ENCODE measurements at places on chromosomes 12 and 14.

DNA sequence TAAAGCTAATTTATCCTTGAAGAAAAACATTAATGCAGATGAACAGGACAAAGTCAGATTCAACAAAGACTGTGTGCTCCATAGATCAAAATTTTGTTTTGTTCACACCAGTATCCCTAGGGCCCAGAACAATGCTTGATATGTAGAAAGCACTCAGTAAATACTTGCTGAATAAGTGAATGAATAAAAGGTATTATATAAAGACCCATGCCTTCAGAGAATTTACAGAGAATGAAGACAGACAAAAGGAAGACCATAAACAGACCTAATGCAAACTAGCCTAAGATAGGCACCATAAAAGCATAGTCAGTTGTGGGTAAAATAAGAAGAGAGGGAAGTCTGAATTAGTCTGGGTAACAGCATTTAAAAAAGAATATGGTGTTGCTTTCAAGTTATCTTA, 47.3 kb upstream of the TMCC3 start:
- no peak for DNase-seq

DNA sequence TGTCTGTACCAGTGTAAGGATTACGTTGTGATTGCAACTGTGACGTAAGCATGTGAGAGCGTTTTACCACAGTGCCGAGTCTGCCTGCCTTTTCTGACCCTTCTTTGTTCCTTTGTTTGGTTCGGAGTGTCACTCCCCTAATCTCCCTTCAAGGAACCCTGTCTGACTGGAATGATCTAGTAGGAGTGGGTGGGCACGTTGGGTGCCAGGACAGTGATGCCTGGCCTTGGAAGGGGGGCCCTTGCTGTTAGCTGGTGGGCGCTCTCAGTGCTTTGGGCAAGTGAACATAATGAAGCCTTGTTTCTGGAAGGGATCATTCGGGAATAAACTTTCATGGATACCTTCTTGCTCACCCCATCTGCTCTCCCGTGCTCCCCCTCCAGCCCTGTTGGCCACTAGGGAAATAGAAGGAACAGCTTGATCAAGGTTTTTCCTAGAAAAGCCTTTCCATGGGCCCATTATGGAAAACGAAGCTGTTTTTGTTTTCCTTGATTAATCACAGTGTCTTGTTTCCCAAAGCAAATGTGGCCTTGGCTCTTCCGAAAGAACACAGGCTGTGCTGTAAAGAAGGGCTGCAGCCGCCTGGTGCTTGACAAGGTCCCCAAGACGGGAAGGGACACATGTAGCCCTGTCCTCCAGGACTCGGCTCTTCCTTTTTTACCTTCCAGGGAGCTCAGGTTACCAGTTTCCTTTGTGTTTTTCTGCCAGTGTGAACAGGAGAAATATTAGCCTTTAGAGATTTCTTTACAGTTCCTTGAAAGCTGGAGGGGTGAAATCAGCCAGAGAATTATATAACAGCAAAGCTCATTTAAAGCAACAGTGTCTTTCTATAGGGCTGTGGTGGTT, 215.5 kb downstream of the CRADD start:
- DNase-seq, result no peak

GRCh38 chr14:95896498-95897135, 20.0 kb downstream of the TUNAR start:
- no peak for DNase-seq

DNA sequence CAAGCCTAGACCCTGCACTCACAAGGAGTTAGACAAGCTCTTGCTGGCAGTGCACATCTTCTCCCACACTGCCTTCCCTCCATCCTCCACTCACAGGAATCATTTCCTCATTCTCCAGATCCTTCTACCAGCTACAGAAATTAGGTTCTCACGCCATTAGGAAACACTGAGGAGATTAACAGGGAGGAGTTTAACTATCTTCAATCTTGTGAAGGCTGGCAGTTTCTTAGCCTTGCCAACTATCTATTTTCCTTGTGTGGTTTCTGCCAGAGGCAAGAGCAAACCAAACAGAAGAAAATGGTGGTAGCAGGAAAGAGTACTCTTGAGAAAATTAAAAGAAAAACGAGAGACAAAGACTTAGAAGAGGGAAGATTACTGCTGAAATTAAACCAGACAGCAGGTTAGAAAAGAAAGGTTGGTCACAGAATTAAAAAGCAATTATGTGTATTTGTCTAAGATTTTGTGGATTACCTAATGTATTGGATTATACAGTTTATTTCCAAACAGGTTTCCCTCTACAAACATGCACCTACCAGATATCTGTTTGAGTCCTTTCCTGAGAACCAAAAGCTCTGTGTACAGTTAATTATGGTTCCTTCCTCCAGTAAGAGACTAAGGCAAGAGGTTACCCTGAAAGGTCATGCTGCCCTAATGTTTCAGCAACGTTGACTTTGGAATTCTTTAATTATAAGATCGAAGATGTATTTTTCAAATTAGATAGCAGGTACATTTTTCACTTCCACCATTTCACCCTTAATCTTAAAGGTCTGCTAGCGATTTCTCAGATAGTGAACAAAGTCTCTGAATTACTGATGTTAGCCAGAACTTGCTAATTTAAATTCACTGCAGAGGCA, 5.0 kb downstream of the RERG start:
- DNase-seq, result no peak

DNA sequence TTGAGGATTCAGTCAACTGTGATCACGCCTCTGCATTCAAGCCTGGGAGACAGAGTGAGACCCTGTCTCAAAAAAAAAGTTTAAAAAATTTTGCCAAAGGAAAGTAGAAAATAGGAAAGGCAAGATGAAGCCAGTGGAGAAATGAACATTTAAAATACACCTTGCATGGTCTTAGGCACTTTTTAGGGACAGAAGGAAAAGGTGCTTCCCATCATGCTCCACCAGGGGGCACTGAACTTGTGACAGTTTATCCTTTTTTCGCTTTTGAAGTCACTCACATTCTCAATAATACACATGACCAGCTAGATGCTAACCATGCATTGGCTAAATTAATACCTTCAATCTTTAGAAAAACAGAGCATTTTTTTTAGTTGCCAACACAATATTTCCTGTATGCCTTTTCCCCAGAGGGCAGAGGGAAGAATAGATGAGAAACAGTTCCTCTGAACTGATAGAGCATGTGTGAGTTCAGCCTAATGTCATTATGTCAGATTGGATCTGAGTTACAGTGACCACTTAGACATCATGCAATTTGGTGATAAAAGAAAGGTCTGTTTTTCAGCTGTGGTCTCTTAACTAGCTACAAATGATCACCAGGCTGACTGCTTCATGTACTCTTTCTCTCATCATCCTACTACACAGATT, 221.8 kb upstream of the SSTR1 start:
- peak; percentile 31 for DNase-seq

DNA sequence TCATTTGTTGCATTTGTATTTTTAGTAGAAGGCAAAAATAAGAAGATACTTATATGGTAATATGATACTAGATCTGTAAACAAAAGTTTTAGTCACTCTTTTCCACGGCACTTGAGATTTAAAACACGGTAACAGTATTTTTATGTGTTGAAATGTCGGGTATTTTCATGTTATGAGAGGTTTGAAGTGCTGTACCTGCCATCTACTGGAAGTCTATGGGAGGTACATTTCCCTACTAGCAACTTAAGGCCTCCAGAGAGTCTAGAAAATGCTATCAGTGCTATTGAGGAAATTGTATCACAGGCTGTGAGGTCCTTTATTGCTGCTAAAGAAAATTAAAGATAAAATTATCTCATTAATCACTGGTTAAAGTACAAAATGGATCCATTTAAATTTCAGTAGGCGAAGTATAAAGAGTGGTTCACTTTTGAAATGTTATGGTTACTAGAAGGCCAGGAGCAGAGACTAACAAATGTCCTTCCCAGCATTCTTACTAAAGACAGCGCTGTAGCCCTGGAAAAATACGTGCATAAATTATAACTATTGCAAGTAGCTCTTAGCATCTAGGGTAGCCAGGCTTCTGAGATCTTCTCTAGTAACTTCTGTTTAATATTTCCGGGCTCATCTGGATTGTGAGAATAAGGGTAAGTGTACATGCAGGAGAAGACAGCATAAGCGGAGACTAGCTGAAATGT, 77.6 kb upstream of the PRKD1 start:
- no peak for DNase-seq

- no peak for DNase-seq
These were observed 795 bp upstream of the ACOT2 start for GRCh38 chr14:73567951-73568885.

DNA sequence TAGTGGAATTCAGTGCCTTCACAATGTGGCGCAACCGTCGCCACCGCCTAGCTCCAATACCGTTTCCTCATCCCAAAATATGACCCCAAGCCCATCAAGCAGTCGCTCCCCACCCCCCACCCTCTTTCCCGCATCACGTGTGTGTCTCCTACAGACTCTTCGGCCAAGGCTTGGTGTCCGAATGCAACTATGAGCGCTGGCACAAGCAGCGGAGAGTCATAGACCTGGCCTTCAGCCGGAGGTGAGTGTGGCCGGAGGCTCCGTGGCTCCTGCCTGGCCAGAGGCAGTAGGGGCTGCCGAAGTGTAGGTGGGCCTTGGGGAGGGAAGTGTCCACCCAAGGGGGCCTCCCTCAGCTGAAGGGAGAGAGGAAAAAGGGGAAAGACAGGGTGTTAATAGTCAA, 15.8 kb downstream of the CYP46A1 start:
- DNase-seq, result no peak

DNA sequence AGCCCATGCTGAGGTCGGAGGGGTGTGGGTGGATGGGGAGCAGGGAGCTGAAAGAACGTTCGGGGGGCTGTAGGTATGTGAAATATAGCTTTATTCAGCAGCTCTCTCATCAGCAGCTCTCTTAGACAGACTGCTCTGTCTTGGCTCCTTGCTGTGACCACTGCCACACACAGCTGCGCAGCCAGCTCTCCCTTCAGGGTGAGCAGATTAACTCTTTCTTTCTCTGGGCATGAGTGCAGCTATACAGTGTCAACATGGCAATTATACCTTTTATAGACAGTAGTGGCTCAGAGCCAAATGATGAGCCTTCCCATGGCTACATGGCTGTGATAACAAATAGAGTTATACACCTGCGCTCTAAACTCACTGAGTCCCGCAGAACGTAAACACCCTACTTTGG, 137.7 kb upstream of the NEDD1 start:
- DNase-seq, result no peak

GRCh38 chr14:62655166-62655565, 390.1 kb downstream of the KCNH5 start:
- no peak for DNase-seq

- no peak for DNase-seq
These were observed 99.2 kb downstream of the C12orf50 start for GRCh38 chr12:87930033-87930432.

DNA sequence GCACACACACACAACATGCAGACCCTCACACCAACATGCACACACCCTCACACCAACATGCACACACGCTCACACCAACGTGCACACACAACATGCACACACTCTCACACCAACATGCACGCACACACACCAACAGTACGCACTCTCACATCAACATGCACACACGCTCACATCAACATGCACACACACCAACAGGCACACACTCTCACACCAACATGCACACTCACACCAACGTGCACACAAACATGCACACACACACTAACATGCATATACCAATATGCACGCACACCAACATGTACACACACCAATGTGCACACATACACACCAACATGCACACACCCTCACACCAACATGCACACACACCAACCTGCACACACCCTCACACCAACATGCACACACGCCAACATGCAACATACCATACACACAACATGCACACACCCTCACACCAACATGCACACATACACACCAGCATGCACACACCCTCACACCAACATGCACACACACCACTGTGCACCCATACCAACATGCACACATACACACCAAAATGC, 175.8 kb downstream of the KSR2 start:
- DNase-seq, result no peak

- no peak for DNase-seq
These were observed 53.3 kb downstream of the SMIM41 start for GRCh38 chr12:52132754-52133161.

DNA sequence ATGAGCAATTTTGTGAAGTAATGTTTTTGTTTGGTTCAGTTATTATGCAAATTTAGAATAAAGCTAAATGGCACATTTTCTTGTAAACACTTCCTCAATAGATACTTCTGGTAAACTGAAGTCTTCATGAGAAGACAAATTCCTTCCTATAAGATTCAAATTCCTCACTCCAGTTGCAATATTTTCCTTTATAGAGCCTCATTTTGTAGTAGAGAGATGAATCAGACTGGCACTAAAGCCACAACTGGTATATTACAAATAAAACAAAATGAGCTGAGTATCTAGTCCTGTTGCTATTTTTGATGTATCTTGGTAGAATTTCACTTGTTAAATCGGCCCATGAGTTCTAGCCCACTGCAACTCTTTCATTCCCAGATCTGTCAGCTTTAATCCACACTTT, 5.5 kb downstream of the LGR5 start:
- DNase-seq, result no peak

DNA sequence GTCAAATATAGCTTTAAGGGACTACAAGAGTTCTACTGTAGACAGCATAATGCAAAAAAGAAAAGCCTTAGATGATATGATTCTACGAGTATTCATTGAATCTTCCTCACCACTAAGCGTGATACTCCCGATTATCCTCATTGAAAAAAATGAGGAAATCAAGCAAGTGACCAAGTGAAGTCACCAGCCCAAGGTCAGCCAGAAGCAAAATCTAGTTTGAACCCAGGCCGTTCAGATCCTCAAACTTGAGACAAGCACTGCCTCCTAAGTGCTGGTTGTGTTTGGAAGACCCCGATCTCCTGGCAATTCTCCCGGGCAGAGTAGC, 845 bp downstream of the GIT2 start:
- no peak for DNase-seq

DNA sequence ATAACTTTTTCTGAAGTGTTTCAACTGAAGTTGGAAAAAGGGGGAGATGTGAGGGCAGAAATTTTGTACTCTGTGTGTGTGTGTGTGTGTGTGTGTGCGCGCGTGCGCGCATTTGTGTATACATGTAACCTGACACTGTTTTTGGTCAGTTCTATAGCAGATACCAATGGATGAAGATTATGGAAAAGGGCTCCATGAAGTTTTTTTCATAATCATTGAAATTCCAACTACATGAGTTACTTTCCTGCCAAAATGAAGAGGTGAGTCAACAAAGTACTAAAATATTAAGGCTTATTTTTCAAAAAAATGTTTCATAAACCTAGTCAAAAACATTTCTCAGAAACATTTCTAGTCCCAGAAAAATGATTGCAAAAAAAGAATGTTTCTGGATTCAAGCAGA, 25.7 kb upstream of the CERS5 start:
- DNase-seq, result no peak

GRCh38 chr12:128930606-128931005, 77.3 kb downstream of the GLT1D1 start:
- no peak for DNase-seq

- no peak for DNase-seq
These were observed 96.8 kb downstream of the LGR5 start for GRCh38 chr12:71536279-71536938.
